ENCODE measurements at places on chromosomes 7 and 10.

DNA sequence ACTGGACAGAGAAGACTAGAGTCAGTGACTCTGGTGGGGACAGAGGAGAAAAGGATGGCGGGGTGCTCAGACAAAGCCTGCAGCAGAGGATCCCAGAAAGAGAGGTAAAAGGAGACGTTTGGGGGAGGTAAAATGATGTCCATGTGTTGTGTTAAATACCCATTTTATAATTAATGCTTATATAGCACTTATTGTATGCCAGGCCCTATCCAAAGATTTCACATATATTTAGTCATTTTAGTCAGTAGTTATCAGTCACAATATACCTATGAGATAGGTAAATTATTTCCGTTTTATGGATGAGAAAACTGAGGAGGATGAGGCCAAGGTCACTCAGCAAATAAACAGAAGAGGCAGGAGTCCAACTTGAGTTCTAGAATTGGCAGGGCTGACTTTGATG, 144.6 kb upstream of the SEMA3E start:
- DNase-seq, result no peak

- DNase-seq, result no peak
These were observed 967.8 kb downstream of the LRMDA start for GRCh38 chr10:76399226-76399625.

DNA sequence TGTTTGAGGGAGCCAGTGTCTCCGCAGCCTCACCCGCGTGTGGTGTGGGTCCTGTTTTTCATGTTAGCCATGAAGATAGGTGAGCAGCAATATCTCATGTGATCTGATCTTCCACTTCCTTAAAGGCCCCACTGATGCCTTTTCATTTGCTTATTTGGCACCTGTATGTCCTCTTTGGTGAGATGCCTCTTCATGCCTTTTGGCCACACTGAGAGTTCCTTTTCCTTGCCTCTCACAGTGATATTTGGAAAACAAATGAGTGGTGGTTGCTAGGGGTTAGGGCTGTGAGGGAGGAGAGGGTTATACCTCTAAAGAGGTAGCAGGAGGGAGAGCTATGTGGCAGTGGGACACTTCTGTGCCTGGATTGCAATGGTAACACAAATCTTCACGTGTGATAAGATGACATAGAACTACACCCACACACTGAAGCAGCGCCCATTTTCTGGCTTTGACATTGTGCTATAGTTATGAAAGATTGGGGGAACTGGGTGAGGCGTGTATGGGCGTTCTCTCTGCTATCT, 90.4 kb upstream of the TNS3 start:
- DNase-seq, result no peak

DNA sequence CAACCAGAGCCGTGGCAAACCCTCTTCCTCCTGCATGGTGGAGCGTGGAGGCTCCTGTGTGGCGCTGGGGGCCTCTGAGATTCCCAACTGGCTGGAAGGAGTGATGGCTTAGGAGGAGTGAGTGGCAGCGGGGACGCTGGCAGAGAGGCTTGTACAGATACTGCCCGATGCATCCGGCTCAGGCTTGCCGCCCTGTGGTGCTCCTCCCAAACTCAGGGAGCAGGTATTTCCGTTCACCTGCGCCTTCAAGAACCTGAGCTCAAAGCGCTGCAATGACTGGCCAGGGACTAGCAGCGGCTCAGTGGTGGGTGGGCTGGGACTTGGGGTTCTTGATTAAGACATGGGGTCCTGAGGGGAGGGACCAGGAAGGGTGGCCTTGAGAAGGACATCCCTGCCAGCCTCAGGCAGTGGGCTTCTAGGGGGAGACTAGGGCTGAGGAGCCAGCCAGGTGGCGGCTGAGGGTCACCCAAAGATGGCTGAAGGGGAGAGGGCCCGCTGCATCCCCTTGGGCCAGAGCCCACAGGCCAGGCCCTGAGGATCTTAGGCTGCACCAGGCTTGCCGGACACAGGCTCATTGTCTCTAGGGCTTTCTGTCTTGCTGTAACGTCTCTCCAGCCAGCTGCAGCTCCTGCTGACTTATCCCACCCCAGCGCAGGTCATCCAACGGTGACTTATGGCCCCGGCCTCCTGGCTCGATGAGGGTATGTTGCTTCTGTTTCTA, 3.2 kb downstream of the ZNF775 start:
- no peak for DNase-seq

DNA sequence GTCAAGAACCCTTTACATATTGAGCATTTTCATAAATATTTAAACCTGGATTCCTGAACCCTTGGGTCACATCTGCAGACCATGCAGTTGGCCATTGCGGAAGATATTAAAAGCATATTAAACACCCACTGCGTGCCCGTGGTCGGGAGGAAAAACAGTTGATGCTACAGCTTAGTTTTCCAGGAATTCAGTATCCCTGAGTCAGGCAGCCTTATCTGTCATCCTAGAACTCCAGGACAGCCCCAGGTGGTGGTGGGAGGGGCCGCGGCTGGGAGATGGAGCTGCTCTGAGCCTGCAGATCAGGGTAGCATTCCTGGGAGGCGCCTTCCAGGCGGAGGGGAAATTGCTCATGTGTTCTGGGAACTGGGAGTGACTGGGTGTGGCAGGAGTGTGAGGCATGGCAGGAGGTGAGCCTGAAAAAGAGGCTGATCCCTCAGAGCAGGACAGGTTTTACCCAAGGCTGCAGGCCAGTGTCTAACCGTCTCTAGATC, 222.9 kb upstream of the SH2B2 start:
- DNase-seq, result no peak

DNA sequence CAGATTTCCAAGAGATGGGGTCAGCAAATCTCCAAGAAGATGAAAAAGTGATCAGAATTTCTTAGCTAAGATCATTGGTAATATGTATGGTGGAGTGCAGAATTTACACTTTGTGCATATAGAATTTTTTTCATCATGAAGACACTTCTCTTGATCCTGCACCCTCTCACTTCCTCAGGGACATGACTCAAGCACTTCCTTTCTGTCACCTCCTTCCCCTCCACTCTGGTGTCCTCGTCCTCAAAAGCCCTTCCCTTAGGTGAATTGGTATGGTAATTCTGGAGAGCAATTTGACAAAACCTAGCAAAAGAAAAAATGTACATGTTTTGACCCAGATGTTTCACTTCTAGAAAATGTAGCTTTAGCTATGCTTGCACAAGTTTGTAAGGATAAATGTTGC, 18.1 kb downstream of the CALN1 start:
- no peak for DNase-seq

- no peak for DNase-seq
These were observed 77.2 kb upstream of the PLXNA4 start for GRCh38 chr7:132653366-132653930.

DNA sequence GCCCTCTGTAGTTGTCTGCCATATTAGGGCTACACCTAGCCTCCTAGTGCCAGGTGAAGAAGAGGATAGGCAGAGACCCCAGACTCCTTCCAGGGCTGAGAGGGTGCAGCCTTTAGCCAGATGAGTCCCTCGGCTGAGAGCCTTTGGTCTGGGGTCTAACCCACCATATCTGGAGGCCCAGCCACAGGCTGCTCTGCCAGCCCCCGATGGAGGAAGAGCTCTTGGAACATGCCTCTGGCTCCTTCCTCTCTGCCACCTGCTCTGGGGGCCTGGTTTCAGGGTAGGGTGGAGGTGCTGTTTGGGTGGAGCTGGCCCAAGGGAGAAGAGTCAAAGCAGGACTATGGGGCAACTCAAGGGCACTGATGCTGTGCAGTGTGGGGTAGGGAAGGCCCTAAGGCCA, 1.4 kb downstream of the LRRC18 start:
- no peak for DNase-seq

DNA sequence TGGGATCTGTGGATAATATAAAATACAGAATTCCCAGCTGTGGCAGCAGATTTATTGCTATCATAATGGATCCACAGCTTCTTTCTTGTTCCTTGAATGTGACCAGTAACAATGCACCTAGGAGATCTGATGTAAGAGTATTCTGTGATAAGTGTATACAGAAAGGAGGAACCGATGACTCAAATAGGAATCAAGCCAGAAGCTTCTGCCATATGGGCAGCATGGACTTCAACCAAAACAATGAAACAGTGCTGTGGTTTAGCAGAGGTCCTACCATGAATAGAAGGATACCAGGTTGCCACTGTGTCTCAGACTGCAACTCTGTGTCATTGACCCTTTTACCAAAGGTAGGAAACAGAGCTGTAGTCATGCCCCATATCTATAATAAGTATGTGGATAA, 81.8 kb downstream of the PTPRZ1 start:
- no peak for DNase-seq

DNA sequence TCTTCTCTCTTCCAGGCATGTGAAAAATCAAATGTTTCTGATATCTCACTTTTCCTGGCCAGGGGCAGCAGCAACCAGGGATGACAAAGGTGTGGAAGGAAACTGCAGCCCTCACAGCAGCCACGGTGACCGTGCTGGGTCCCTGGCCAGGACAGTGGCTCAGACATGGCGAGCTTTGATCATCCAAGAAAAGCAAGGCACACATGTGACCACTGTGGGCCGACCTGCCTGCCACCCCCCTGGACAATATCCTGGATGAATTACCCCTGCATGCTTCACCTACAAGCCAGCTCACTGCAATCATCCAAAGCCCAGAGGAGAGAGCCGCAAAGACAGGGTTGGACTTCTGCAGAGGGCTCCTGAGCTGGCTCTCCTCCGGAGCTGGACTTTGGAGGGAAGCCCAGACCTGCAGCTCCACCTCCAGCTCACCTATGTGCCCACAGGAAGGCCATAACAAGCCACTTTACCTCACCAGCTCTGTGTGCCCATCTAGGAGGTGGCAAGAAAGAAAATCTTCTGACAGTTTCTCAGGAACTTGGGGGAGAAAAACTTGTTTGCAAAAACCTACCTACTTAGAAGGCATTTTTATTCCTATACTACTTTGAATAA, 2.7 kb downstream of the CHST15 start:
- DNase-seq, result no peak

DNA sequence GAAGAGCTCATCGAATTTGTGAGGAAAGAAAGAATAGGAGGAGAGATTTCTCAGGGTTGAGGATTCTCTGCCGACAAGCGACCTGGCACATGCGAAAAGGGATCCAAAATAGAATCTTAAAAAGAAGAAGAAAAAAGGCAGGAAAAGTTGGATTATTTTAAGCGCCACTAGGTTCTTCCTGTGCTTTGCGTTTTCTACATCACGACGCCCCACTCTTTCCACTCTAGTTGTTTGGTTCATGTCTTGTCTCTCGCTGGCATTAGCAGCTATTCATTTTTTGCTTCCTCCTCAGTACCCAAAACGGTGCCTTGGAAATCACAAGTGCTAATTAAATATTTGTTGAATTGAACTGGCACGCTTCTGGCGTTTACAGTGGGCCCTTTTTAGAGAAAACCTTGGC, 674 bp upstream of the FRA10AC1 start:
- no peak for DNase-seq

GRCh38 chr7:139701908-139702307, 75.9 kb downstream of the HIPK2 start:
- DNase-seq, result no peak

DNA sequence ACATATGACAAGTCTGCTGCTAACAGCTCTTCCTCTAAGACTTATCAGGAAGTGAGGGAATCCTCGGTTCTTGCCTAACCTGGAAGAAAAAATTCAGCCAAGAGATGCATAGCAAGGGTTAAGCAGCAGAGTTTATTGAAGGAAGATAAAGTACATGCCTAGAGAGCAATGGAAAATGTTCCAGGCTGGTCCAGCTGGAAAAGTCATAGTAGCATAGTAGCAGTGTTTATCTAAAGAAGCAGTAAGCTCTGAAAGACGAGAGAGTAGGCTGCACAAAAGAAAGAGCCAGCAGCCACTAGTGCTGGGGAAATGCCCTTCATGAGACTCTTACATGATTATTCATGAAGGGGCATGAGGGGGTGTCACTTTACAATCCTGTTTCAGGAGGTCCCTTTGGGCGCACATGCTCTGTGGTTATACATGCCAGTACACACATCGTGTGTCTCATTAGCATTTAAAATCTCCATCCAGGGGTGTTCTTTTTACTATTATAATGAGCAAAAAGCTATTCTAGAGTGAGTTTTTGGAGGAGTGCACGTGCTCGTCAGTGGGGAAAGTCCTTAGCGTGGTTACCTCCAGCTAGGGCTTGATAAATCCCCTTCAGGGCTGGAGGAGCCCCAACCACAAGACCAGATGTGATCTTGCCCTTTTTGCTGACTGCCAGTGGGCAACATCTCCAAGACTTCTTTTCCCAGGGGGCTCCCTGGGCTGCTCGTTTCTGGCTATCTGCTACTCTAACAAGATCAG, 716.1 kb downstream of the PARD3 start:
- DNase-seq, result no peak

- DNase-seq, result no peak
These were observed 42.8 kb upstream of the TNS3 start for GRCh38 chr7:47624689-47625088.

DNA sequence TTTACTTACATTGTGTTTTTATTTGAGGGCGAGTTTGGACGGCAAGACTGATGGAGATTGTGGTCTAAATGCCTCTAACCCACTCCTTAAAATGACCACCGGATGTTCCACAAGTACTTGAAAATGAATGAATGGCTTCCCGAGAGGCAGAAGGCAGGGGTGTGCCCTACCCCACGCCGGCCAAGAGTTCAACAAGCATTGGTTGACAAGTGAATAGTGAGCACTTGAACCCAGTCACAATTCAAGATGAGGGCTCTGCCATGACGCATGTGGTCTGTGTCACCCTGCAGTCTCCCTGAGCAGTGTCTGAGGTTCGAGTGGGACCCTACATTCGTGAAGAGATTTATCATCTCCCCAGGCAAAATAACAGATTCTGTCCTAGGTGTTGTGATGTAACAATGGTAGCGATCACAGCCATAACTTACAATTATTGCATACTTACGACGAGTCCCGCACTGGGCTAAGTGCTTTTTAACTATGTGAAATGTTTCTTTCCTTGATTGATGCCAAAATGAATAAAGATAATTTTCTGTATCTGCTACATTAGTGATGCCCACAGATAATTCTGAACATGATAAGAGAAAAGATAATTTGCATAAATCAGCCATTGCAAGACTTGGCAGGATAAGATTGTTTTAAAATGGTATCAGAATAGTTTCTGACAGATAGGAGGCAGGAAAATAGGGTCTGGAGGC, 305.4 kb downstream of the WDR37 start:
- DNase-seq, result no peak

DNA sequence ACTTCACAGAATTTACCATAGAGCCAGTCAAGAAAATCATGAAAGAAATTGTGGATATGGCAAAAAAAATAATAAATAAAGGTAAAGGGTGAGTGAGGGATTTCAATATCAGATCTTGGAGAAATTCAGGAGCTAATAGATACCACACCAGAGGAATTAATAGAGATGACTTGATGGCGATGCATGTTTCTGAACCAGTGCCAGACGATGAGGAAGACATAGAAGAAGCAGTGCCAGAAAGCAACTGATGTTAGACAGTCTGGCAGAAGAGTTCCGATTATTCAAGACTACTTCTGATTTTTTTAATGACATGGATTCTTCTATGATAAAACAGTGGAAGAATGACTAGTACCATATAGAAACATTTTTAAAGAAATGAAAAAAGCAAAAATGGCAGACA, 314.7 kb downstream of the BICC1 start:
- no peak for DNase-seq

All from stimulated activated CD4-positive, alpha-beta T cell treated with anti-CD3 and anti-CD28 coated beads, Interleukin-4, amount 100 ng/mL, for 48 hours (primary cell).